ENCODE measurements at places on chromosomes 7 and 10.

GRCh38 chr7:141649137-141649864, 52.7 kb downstream of the DENND11 start:
- no peak for DNase-seq

DNA sequence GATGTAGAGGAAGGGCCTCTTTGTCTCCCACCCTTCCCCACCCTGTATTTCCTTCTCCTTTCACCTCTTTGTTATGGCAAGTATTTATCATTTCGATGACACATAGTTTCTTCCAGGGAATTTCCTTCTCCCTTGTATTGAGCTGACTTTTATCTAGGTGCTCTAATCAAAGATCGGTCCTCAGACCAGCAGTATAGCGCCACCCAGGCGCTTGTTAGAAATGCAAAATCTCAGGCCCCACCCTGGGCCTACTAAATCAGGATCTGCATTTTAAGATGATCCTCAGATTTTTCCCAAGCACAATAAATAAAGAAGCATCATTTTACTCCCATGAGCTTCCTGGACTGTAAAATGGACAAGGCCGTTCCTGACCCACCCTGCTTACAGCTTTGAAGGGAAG, 12.0 kb upstream of the GOT1 start:
- no peak for DNase-seq

GRCh38 chr10:26544932-26545331, 106.8 kb downstream of the APBB1IP start:
- DNase-seq, result no peak

DNA sequence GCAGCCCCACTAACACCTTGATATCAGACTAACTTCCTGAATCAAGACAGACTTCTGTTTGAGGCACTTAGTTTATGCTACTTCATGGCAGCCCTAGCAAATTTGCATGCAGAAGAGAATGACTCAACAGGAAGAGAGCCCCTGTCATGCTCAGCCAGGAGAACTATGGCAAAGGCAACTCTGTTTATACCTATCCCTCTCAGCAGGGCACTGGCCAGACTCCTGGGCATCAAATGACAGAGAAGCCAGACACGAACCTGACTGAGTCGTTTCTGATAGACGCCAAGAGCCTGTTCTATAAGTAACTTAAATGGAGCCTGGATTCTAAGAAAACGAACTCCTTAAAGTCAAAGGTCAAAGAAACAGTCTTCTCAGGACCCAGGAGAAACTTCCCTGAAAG, 50.9 kb upstream of the UNC5B start:
- no peak for DNase-seq

- DNase-seq, result no peak
These were observed 51.7 kb downstream of the DAGLB start for GRCh38 chr7:6395898-6396595.

DNA sequence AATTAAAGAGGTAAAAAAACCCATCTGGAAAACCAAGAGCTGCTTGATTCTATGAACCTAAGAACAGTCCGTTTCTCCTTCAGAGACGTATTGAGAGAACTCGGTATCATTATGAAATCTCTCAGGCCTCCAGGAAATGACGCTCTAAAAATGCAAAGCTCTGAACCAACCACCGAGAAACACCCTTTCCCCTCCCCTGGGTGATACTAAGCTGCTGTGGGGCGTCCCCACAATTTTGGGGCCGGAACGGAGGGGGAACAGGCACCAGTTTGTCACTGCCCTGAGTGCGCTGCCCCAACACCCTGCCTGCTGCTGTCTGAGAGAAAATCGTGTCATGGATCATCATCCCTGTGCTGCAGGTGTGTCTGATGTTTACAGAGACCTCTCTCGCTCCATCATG, 509.5 kb downstream of the DNAJB6 start:
- no peak for DNase-seq

- DNase-seq, result no peak
These were observed 5.2 kb upstream of the MYH16 start for GRCh38 chr7:99267481-99267840.

- no peak for DNase-seq
These were observed 159.3 kb downstream of the ETV1 start for GRCh38 chr7:13829914-13830900.

- DNase-seq, result no peak
These were observed 78.2 kb downstream of the FGFR2 start for GRCh38 chr10:121519901-121520493.

DNA sequence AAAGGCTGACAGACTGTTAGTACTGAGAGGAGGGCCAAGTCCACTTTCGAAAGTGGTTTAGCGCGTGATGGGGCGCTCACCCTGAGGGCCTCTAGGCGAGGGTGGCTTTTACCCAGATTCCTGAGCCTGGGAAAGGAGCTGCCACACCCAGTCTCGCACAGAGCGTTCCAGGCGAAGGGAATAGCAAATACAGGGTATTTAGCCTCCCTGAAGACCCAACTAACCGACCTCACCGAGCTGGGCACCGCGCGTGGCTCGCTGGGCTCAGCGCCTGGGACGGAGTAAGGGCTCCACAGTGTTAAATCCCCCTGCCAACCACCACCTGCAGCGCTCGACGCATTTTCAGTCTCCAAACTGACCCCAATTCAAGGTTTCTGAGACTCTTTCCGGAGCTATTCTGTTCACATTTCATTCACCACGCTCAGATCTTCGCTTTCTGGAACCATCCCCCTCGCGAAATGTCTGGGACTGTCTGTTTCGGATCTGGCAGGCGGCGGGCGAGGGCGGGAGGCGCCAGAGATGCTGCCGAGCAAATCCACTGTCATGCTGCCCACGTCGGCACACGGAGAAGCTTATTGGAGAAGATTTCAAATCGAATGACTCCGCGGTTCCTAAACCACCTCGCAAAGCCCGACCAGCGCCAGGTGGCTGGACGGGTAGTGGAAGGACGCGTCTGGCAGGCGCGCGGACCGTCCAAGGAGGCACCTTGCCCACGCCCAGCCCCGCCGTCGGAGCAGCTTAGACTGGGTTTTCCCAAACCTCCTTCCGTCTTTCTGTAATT, 1.4 kb upstream of the OSBPL3 start:
- DNase-seq, result peak; percentile 41

GRCh38 chr10:129193148-129193547, 273.9 kb upstream of the MGMT start:
- no peak for DNase-seq

- DNase-seq, result no peak
These were observed 121.6 kb upstream of the KLF6 start for GRCh38 chr10:3906511-3907111.

GRCh38 chr7:133139350-133139749, 57.5 kb upstream of the CHCHD3 start:
- no peak for DNase-seq

DNA sequence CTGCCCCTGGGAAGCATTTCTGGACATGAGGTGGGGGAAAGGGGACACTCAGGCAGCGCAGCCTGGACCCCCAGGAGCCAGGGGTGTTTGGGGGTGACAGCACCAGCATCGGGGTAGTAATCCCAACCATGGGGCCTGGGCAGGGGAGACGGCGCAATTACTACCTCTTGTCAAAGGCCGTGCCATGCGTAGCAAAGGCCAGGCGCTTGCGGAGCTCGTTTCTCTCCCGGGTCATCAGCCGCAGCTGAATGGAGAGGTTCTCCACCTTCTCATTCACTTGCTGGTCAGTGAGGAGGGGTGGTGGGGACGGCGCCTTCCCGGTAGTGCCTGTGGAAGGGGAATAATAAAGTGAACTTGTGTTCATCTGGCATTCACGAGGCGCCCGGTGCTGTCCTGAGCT, 70.0 kb downstream of the DLG5 start:
- no peak for DNase-seq

DNA sequence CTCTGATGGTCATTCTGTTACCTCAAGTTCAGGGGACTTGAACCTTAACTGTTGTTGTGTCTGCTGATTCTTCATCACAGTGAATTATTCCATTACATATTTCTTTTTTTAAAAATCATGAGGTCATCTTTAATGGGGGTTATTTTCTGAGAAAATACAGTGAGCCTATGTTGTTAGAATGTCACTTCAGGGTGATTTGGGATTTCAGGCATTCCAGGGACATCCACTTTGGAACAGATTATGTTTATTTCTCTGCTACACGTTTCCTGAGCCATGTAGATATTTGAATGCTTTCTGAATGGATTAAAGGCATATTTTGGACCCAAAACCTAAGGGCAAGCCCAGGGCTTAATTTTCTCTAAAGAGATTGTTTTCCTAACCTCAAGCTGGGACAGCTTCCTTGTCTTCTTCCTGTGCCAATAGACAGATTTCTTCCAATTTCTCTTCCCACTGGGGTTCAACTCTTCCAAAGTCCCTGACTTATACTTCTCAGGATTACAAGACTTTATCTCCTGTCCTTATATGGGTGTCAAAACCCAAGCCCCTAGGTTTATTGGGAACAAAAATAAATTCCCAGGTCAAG, 271.7 kb downstream of the ARHGAP12 start:
- DNase-seq, result no peak

GRCh38 chr7:23306936-23307521, 7.9 kb downstream of the MALSU1 start:
- no peak for DNase-seq

DNA sequence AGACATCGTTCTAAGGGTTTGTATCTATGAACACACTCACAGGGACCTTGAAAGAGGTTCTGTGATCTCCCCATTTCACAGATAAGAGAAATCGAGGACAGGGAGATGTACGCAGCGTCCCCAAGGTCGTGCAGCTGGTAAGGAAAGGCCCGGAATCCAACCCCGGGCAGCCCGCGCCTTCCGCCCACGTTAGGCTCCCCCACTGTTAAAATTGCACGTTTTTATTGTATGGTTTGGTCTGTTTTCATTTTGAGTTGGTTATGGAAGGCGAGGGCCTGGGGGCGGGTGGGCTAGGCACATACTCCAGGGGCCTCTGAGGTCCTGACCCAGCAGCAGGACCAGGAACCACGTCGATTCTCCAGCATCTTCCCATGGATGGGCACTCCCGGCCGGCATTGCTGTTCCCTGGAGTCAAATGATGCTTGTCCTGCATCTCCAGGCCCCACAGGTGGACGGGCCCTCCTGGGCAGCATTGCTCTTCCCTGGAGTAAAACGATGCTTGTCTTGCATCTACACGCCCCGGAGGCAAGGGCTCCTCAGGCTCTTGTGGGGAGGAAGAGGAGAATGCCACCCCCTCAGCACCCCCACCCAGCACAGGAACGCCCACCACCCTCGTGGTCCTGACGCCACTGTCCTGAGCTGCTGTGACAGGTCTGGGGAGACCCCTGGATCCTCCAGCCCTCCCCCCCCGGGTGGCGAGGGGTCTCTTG, 65.9 kb downstream of the PDGFA start:
- DNase-seq, result no peak

- DNase-seq, result no peak
These were observed 43.9 kb downstream of the CHST15 start for GRCh38 chr10:124049484-124049883.

DNA sequence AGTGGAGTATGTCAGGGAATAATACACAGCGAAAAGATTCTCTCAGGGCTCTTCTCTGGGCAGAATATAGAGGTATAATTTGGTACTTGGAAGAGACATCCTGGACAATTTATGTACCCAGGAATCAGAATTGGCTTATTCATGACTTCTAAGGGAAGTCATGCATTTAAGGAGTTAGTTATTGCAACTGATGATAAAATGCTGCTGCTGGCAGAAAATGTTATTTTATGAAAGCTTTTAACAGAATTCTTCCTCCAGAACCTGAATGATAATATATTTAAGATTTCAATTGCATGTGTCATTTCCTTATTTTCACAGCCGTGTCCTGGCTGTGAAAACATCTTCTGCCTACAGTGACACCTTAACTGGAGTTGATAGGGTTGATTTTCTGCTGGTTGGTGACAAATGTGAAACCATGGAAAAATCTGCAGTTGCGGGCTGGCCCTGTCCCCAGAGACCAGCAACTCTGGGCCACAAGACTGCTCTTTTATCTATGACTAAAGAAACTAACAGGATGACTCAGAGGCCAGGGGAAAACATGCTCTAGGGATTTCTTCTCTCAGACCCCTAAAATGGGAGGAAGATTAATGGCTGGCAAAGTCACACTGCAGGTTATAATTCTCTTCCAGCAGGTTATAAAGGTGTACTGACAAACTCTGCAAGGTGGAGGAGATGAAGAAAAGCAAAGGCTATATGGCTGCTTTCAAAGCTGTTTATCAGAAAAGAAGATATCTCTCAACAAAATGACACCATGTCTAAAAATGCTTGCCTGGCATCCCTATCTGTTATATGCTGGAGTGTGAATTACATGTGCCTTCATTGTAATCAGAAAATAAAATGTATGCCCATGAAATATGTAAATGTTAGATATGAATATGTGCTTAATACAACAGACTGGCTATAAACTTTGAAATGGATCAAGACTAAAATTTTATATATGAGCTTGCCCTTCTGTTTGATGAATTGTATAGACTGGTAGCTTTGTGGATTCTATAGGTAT, 12.1 kb upstream of the TRUB1 start:
- DNase-seq, result no peak
